ENCODE measurements at places on chromosomes 4 and X.

DNA sequence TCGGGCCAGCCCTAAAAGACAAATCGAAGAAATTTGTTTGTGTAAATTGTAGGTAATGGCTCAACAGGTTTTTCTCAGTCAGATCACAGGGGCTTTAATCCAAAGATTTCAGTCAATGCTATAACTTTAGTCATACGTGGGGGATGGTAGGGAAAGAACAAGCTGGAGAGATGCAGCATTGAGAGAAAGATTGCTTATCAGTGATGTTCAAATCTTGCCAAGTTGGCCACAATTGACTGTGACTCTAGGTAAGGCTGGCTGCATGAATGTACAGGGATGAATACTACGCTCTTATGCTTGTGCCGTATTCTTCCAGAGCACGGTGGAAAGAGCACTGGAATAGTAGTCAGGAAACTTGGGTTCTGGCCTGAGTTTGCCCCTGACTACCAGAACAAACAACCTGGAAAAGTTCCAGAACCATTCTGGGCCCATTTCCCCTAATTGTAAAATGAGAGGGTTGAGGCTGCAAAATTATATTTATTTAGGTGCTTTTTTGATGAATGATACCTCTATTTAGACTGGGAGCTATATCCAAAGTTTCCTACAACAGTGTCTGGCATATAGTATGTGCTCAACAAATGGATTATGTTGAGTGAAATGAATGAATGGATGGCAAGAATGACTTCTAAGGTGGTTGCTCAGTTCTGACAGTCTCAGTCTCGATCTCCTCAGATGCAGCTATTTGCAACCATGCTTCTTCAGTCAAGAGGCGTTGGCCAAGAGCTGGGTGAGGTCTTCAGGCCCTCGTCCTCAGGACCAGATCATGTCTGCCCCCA, 44.4 kb downstream of the TSC22D3 start:
- no peak for DNase-seq

DNA sequence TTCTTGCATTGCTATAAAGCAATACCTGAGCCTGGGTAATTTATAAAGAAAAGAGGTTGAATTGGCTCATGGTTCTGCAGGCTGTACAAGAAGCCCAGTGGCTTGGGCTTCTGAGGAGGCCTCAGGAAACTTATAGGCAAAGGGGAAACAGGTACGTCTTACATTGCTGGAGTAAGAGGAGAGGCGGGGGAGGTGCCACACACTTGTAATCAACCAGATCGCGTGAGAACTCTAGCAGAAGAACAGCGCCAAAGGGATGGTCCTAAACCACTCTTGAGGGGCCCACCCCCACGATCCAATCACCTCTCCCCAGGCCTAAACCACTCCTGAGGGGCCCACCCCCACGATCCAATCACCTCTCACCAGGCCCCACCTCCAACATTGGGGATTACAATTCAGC, 50.6 kb upstream of the SHOX start:
- no peak for DNase-seq

- peak; percentile 72 for DNase-seq
These were observed 17.5 kb upstream of the SH3KBP1 start for GRCh38 chrX:19904778-19905367.

GRCh38 chr4:82430964-82431745, 765 bp downstream of the ENOPH1 start:
- DNase-seq: peak; percentile 59

- DNase-seq: no peak
These were observed 10.2 kb upstream of the CXCL13 start for GRCh38 chr4:77595364-77595973.

- DNase-seq: no peak
These were observed 1112.4 kb downstream of the STIM2 start for GRCh38 chr4:27973056-27973455.

DNA sequence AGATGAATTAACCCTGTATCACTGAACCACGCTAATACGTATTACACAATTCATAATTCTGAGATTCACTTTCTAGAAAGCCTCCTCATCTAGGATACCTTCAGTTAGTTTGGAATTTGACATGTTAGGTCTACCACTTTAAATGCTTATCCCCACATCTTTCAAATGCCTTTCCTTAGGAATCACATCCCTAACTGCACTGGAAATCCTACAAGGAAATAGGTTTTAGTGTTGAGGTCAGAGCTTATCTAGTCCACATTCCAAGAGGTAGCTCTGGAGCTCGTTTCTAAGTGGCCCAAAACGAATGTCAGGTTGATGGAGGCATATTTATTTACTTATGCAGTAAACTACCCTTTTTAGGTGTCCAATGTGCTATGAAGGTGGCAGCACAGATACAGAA, 18.0 kb downstream of the PDHA1 start:
- DNase-seq: no peak

- no peak for DNase-seq
These were observed 38.5 kb upstream of the SMIM10L2A start for GRCh38 chrX:135383249-135383648.

GRCh38 chr4:52868133-52868532, 6.0 kb downstream of the RASL11B start:
- DNase-seq: no peak
